Stimulated activated CD8-positive, alpha-beta memory T cell treated with anti-CD3 and anti-CD28 coated beads, Interleukin-7, amount 100 ng/mL, for 4 hours (primary cell): ENCODE measurements at places on chromosomes 3 and 15.

GRCh38 chr3:190017521-190018288 is 103.0 kb downstream of the P3H2 start:
- DNase-seq = no peak

DNA sequence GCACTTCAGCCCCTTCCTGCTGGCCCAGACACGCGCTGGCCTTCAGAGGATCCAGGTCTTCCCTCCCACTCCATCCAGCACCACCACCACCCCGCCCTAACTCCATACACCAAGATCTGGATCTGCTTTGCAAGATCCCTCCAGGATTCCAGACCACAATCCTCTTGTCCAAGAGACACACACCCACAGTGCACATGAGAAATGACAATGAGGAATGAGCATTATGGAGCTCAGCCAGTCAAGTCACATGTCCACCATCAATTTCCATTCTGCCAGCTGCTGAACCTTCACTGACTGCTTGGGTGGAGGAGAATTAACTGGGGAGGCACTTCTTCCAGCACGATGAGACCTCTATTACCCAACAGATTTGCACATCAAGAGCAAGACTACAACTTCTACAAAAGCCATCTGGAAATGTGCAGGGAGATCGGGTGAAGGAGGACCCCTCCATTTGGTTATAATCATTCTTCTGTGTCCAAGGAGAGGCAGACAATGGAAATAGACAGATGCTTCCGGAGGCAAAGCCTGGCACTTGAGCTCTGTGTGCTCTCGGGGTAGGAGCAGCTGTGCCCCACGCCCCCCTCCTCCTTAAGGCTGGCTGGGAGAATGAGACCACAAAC is 12.3 kb upstream of the SPATA12 start:
- no peak for DNase-seq

DNA sequence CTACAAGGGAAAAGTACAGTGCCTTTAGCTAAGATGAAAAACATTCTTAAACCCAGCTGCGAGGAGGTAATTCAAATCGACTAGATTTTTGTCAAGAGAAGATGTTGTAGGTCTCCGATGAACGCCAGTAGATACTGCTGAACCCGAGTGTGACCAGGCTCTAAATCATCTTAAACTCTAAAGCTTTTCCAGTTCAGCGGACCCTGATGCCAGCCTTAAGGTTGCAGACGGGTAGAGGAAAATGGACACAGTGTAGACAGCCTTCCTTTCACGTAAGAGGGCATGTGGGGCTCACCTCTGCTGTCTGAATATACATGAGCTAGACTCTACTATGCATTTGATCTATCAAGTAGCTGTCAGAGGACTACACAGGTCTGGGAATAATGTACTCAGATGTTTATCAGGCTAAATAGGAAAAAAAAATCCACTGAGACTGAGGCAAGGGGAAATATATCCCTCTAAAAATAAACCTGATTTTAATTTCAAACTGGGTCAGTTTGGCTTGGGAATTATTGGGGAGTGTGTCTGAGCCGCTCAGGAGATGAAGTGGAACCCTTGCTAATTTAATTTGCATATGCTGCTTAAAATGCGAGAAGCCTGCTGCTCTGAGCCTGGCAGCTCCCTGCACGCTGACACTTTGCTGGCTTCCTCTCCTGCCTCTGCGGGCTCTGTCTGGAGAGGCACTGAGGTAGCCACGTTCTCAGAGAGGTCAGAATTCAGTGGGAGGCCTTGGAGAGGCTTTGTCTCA is 151.9 kb downstream of the CADPS start:
- no peak for DNase-seq

GRCh38 chr3:82462977-82463376 is 701.5 kb upstream of the GBE1 start:
- no peak for DNase-seq

DNA sequence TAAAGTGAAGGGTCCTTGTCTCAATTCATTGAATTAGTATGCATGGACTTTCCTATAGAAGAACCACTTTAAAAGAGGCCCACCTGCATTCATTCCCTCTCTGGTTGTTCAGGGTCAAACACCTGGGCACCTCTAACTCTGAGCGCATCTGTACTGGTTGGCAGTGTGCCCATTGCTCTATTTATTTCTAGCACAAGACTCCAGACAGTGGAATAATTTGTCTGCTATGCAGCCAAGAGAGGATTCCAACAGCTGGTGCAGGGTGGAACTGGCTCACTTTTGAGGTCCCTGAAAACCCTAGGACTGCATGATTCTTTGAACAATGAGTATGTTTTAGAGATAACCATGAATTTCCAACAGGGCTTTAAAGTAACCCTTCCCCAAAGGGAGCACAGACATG is 57.9 kb downstream of the CCDC33 start:
- no peak for DNase-seq

GRCh38 chr3:50003216-50003615 is 63.3 kb downstream of the RBM6 start:
- DNase-seq = no peak

- no peak for DNase-seq
Measured at GRCh38 chr15:57503911-57504598, 87.6 kb upstream of the MYZAP start.

- no peak for DNase-seq
Measured at GRCh38 chr3:38758557-38758956, 57.5 kb downstream of the SCN10A start.

DNA sequence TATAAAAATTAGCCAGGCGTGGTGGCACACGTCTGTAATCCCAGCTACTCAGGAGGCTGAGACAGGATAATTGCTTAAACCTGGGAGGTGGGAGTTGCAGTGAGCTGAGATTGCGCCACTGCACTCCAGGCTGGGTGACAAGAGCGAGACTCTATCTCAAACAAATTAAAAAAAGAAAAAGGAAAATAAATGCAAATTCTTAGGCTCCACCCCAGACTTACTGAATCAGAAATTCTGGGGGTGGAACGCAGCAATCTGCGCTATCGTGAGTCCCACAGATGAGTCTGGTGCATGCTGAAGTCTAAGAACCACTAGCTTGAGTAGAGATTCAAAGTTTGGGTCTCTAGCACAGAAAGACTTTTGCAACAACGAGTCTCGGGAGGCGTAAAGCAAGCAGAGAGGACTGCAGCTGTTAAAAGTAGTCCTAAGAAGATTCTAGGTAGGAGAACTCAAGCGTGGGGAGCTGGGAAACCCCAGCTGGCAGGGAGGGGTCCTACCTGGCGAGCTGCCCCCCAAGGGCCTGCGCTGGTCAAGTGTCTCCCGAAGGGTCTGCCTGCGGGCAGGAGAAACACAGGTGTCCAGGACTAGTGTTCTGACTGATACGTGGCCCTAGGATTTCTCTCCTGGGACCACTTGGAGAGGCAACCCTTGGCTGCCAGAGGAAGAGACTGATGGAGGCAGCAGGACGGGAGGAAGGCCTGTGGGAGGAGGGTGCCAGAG is 21.9 kb downstream of the CEP19 start:
- DNase-seq = no peak

GRCh38 chr3:48652923-48653715 is 9.6 kb downstream of the CELSR3 start:
- DNase-seq = no peak

DNA sequence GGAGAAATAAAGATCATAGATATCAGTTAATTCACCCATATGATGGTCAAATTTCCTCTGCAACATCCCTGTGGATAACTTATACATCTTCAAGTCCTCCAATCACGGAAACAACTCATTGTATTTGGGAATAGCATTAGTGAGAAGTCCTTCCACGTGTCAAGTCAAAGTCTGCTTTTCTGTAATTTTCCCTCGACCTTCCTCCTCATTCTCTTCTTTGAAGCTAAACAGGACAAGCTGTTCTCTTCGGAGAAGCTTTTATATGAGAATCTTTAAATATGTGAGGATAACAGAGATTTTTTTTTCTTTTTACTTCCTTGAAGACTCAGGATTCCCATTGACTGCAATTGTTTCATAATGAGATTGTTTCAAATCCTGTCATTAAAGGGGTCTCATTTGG is 230.4 kb downstream of the ZPLD1 start:
- no peak for DNase-seq

GRCh38 chr3:109559389-109559788 is 222.0 kb upstream of the DPPA4 start:
- DNase-seq = no peak

DNA sequence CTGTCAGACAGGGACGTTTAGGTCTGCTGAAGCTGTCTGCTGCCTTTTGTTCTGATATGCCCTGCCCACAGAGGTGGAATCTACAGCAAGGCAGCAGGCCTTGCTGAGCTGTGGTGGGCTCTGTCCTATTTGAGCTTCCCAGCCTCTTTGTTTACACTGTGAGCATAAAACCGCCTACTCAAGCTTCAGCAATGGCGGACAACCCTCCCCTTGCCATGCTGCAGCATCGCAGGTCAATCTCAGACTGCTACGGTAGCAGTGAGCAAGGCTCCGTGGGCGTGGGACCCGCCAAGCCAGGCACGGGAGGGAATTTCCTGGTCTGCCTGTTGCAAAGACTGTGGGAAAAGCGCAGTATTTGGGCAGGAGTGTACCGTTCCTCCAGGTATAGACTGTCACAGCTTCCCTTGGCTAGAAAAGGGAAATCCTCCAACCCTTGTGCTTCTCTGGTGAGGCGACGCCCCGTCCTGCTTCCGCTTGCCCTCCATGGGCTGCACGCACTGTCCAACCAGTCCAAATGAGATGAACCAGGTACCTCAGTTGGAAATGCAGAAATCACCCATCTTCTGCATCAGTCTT is 71.4 kb downstream of the SPSB4 start:
- DNase-seq = no peak

DNA sequence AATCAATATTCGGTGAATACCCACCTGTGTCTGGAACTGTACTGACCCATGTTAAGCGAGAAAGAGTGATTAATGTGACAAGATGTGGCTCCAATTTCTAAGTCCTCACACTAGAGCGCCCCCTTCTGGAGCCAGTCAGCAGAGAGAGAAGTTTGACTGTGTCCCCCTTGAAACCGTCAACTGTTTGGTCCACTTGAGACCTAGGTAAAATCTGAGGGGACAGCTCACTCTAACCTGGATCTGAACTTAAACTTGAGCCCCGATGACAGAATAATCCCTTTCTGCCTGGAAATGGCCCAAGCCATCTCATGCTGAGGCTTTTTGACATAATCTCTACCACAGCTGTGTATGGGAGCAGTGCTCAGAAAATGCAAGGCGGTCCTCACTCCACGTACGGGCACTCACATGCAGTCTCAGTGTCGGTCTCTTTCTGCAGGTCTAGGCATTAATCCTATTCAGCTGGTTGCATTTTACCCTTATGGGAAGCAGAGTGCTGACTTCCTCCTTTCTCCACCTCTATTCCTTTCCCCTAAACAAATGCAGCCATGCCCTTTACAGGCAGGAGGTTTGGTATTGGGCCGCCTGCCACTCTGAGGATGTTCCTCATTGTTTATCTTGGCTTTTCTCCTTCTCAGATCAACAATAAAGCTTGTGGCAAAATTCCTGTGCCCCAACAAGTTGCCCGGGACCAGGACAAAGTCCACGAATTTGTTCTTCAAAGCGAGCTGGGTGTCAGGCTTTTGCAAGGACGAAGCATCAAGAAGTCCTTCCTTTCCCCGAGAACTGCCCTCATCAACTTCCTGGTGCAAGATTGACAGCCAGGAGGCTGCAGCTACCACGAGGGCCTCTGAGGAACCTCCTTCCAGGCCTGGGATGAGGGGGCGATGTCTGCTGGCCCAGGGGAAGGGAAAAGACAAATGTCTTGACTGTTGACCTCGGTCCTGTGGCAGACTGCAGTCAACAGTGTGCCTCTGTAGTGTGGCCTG is 47.5 kb upstream of the LIMD1 start:
- DNase-seq = no peak

GRCh38 chr3:130604806-130605205 is 87.8 kb downstream of the COL6A6 start:
- no peak for DNase-seq

DNA sequence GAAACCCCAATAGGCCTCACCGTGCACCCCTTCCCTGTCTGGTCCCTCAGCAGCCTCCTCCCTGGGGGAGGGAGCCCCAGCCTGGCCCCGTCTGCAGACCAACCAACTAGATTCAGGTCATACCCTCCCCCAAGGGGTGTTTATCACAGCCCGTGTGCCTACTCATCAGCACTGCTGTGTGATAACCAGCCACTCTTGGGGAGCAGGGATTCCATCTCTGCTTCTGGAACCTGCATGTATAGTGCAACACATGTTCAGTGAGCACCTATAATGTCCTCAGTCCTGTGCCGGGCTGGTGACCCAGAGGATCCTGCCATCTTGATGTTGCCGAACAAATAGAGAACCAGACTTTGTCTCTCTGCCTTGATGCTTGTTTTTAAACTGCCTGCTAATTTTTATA is 6.6 kb upstream of the SLCO2A1 start:
- DNase-seq = no peak

- DNase-seq = no peak
Measured at GRCh38 chr15:76967067-76967466, 27.9 kb upstream of the PSTPIP1 start.

GRCh38 chr15:70269991-70270751 is 172.5 kb upstream of the TLE3 start:
- DNase-seq = no peak

DNA sequence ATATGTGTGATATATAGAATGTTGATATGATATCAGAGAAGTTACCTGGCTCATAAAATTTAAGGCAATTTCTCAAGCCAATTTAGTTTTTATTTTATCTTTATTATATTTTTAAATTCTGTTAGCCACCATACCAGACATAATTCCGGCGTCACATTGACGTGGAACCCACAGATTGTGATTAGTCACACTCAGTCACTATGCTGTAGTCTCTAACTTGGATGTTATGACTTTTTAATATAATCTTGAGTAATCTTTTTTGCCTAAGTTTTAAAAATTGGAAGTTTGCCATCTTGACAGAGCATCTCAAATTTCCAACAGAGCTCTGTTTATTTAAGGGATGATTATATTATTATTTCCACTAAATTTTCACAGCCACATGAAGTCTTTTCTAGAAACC is 9.7 kb upstream of the DCLK3 start:
- DNase-seq = no peak

GRCh38 chr3:111921181-111921580 is 57.6 kb upstream of the ABHD10 start:
- no peak for DNase-seq

GRCh38 chr15:57747206-57747896 is 40.8 kb downstream of the POLR2M start:
- DNase-seq = no peak

- DNase-seq = no peak
Measured at GRCh38 chr3:4757575-4758248, 221.5 kb upstream of the BHLHE40 start.

DNA sequence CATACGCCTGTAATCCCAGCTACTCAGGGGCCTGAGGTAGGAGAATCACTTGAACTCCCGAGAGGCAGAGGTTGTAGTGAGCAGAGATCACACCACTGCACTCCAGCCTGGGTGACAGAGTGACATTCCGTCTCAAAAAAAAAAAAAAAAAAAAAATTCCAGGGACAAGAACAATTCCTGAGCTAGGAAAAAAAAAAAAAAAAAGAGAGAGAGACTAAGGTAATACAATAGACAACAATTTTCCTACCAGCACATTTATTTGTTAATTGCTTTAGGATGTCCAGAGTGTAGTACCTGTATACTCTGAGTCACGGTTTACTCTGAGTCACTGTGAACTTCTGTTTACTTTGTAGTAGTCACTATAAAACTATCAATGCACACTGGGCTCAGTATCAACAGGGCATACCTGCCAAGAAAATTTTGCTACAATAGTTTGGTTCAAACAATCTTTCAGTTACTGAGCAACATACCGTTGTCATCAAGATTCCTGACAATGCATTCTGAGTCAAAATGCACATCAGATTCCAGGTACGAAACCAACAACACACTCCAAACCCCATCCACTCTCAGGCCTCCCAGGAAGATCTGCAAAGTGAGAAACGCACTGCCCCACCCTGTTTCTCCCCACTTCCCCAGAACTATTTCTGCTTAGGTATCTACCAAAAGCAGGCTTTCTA is 28.3 kb downstream of the IGF2BP2 start:
- DNase-seq = no peak

- DNase-seq = no peak
Measured at GRCh38 chr3:133945381-133946095, 49.9 kb upstream of the RAB6B start.
